ENCODE measurements at places on chromosomes 4 and X.

DNA sequence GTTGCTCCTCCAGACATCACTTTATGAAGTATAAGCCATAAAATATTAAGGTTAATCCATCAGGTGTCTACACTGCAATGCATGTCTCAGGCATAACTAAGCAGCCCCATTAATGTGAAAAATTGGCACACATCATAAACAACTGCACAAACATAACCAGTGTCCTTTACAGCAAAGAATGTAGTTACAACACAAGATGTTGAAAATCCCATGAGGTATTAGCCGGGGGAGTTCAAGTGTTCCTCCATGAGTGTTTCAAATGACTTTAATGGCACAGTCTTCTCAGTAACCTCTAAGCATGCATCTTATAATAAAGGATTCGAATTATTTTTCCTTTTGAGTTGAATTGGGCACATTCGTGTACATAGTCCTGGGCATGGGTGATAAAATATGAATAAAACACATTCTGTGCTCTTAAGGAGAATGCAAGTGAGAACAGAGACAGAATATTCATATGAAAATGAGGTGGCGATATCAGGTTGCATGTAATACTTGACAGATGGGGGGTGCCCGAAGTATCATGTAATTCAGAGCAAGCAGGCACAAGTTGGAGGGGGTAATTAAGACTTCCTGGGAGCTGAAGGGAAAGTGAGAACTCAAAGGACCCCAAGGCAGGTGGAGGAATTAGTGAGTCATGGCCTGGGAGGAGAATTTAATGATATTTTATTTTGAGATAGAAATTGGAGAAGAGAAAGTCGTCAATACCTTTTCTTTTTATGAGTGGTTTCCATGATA, 18.2 kb upstream of the VCX2 start:
- H3K4me1 ChIP-seq: peaks cover 19% of the 10 kb centered on the region
- no peaks in the 10 kb centered on the region for H3K27me3 ChIP-seq
- H3K36me3 ChIP-seq: no peaks in the 10 kb centered on the region
- H3K4me3 ChIP-seq: no peak overlapping the region
- no peak for DNase-seq

GRCh38 chr4:19819737-19820136, 432.0 kb upstream of the SLIT2 start:
- no peak overlapping the region for H3K27ac ChIP-seq
- no peaks in the 10 kb centered on the region for H3K36me3 ChIP-seq
- no peak overlapping the region for H3K4me3 ChIP-seq
- H3K27me3 ChIP-seq: peaks cover 43% of the 10 kb centered on the region

DNA sequence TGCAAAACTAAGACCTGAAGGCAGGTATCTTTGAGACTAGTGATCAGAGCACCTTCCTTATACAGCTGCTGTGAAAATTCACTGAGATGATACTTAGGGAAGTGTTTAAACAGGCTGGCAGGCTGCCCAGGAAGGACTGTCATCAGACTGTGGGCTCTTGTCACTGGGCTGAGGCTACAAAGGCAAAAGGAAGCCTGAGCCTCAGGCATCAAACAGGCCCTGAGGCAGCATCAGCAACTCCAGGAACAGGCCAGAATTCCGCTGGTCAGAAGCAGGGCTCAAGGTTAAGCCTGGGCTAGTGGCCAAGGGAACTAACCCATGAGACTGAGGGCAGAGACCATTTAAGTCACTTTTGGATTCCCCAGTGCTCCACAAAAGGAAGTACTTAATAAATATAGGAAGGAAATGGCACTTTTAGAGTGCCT, 12.8 kb downstream of the PJA1 start:
- no peak overlapping the region for H3K4me3 ChIP-seq
- no peaks in the 10 kb centered on the region for H3K27me3 ChIP-seq
- H3K27ac ChIP-seq: peak overlapping the region; percentile 30
- H3K36me3 ChIP-seq: no peaks in the 10 kb centered on the region
- H3K4me1 ChIP-seq: peaks cover 23% of the 10 kb centered on the region

DNA sequence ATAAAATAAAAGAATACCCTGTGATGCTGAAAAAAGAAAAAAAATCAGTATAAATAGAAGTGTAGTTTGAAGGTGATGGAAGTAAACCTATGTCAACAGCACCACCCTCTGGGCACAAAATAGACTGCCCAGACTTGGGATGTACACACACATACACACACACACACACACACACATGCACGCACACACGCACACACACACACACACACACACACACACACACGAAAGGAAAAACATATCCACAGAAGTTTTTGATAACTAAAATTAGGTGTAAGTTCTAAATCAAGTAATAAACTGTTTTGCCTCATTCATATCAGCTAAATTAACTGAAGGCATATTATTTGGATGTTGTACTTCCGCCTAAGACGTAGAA, 40.5 kb downstream of the ANXA5 start:
- H3K4me1 ChIP-seq: no peaks in the 10 kb centered on the region
- no peak for DNase-seq
- H3K27me3 ChIP-seq: no peaks in the 10 kb centered on the region
- H3K36me3 ChIP-seq: no peaks in the 10 kb centered on the region

DNA sequence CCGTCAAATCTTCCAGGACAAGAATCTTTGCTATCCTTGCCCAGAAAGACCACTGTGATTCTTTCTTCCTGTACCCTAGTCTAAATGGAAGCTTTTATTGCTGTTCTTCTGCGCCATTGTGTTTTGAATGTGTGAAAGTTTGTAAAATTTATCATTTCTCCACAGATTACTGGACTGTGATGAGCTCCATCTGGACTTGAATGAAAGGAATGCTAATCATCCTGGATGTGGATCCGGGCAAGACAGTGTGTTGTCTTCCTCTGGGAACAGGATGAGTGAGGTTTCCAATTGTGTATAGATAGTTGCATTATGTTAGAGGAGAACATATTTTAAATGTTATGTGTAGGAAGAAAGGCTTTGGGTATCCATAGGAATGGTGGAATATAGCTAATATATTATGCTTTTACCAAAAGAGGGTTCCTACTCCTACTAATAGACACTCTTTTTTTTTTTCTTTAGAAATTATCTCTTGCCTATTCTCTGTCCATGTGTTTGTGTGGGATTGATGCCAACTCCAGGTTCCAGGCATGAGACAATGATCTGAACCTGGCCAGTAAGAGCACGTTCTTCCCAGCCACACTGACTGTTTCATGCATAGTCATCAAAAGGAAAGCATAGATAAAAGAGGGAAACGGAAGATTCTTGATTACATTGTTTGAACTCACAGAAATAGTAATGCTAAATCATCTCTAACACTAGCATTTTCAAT, 803.6 kb upstream of the ADGRL3 start:
- H3K27me3 ChIP-seq: no peaks in the 10 kb centered on the region
- peaks cover 3% of the 10 kb centered on the region for H3K4me1 ChIP-seq
- no peak for DNase-seq

GRCh38 chr4:60588556-60588955, 611.6 kb upstream of the ADGRL3 start:
- no peak overlapping the region for H3K4me3 ChIP-seq
- H3K27me3 ChIP-seq: no peaks in the 10 kb centered on the region
- H3K36me3 ChIP-seq: no peaks in the 10 kb centered on the region
- H3K4me1 ChIP-seq: peaks cover 4% of the 10 kb centered on the region

- H3K27me3 ChIP-seq: no peaks in the 10 kb centered on the region
- H3K4me1 ChIP-seq: no peaks in the 10 kb centered on the region
- DNase-seq: no peak
- H3K36me3 ChIP-seq: no peaks in the 10 kb centered on the region
- H3K27ac ChIP-seq: no peak overlapping the region
Observed at GRCh38 chr4:35734381-35735098, 509.8 kb downstream of the ARAP2 start.

DNA sequence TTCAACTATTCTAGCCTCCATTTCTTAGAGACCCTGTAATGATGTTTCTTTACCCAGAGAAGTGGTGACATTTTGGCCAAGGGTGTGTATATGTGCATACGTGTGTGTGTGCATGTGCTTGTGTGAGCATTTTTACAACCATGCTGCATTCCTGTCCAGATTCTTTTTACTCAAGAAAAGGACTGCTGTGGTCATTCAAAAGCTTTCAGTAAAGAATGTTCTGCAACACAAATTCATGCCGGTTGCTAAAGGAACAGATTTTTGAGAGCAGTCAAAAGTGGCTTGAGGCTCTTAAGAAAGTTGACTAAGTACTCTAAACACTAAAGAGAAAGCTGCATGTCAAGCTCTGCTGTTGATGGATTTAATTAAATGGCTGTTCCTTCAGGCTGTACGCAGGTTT, 65.0 kb upstream of the FMR1 start:
- H3K4me1 ChIP-seq: peaks cover 33% of the 10 kb centered on the region
- H3K27ac ChIP-seq: peak overlapping the region; percentile 57
- DNase-seq: no peak
- H3K27me3 ChIP-seq: no peaks in the 10 kb centered on the region
- H3K36me3 ChIP-seq: peaks cover 2% of the 10 kb centered on the region

DNA sequence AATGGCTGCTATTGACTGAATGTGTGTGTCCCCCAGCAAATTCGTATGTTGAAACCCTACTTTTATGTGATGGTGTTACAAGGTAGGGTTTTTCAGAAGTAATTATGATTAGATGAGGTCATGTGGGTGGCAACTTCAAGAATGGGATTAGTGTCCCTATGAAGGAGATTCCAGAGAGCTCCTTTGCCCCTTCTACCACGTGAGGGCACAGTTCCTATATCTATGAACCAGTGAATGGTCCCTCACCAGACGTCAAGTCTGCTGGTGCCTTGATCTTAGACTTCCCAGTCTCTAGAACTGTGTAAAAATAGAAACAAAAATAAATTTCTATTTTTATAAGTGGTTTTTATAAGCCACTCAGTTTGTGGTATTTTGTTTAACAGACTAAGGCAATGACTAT, 1137.6 kb upstream of the IGFBP7 start:
- H3K27ac ChIP-seq: no peak overlapping the region
- H3K4me3 ChIP-seq: no peak overlapping the region
- H3K4me1 ChIP-seq: no peaks in the 10 kb centered on the region
- DNase-seq: no peak
- H3K27me3 ChIP-seq: no peaks in the 10 kb centered on the region

GRCh38 chrX:53412446-53412845, 10.0 kb downstream of the SMC1A start:
- peaks cover 19% of the 10 kb centered on the region for H3K36me3 ChIP-seq
- H3K4me3 ChIP-seq: no peak overlapping the region
- no peak for DNase-seq
- H3K27me3 ChIP-seq: no peaks in the 10 kb centered on the region

DNA sequence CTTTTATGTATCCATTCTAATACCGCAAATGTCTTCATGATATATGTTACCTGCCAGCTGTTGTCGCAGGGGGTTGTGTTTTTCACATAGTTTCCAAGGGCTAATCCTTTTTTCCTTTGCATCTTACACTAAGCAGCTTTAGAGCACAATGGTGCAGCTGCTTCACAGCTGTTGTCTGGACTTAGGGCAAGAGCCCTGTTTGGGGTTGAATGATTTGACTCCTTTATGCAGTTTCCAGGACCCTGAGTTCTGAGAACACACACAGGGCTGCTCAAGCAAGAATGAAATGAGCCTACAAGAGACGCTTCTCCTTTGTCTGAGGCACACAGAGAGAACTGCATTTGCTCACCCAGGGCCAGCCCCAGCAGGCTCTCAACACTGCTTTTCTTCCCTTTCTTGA, 20.2 kb downstream of the CCNG2 start:
- H3K4me3 ChIP-seq: no peak overlapping the region
- H3K4me1 ChIP-seq: peaks cover 35% of the 10 kb centered on the region

GRCh38 chr4:16262188-16262587, 35.9 kb upstream of the TAPT1 start:
- no peaks in the 10 kb centered on the region for H3K4me1 ChIP-seq
- no peaks in the 10 kb centered on the region for H3K27me3 ChIP-seq
- no peak overlapping the region for H3K4me3 ChIP-seq

DNA sequence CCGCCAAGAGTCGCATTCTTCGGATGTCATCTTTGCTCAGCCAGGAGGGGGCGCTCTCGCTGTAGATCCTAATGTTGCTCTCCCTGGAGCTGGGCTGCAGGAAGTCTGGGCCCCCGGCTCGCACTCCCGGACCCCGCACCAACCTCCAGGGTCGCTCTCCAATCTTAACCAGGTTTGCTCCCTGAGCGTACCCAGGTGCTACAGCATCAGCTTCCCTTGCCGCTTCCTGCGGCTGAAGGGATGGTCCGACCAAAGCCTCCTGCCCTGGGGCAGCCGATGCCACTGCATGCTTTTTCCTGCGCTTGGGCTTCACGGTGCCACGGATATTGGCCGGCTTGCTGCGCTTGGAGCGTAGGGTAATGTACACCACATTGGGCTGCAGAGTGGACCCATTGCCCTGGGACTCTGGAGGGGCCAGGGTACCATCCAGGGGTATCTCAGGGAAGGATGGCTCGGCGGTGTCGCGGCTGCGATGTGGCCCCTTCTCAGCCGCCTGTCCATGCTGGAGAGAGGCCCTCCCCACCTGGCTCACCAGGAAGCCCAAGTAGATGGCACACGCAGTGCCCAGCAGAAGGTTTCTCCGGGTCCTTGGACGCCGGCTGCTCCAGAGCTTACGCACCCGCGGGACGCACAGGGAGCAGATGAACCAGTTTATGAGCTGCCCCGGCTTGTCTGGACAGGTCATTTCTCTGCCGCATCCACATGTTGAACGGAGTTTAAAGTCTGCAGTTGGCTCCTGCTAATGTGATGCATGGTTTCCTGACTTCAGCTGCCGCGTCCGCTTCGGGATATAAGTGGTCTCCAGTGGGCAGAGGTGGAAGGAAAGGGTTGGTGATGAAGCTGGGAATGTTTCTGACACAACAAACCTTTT, 1.9 kb downstream of the GASK1B start:
- no peaks in the 10 kb centered on the region for H3K36me3 ChIP-seq
- H3K27me3 ChIP-seq: no peaks in the 10 kb centered on the region
- peaks cover 54% of the 10 kb centered on the region for H3K4me1 ChIP-seq
- H3K4me3 ChIP-seq: peak overlapping the region; percentile 89
- DNase-seq: no peak

DNA sequence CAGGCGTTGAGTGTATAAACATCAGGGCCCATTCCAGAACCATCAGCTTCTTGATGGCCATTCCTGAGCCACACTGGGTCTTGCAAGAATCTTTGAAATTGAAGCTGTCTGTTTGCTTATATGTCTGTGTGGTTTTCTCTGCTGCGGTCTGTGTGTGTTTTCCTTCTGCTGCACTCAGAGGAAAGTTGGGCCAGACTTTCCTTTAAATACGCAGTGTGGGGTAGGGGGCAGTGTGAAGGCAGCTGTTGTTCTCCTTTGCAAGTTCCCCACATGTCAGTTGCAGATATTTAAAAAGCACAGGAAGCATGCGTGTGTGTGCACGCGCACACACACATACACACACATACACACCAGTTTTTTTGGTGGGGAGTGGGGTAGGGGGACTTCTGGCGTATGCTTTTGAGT, 32.1 kb downstream of the CCKAR start:
- no peak overlapping the region for H3K4me3 ChIP-seq
- H3K36me3 ChIP-seq: no peaks in the 10 kb centered on the region
- H3K4me1 ChIP-seq: peaks cover 6% of the 10 kb centered on the region
